Lung microvascular endothelial cell (primary cell): ENCODE measurements at places on chromosomes 12 and 14.

DNA sequence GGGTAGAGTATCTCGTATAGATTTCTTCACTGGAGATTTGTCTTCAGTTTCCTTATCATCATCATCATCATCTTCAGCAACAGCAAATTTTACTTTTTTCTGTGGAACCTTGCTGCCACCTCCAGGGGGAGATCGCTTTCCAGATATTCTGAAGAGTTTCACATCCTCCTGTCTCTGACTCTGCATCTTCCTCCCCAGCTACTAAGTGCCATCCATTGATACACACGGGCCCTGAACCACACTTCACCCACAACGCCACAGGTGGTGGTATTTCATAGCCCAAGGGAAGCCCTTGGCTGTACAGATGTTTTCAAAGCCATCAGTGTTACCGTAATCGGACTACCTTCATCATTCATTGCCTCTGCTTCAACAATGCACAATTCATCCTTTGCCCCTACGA lies 82.2 kb downstream of the PPP2R5C start:
- no peak for DNase-seq

DNA sequence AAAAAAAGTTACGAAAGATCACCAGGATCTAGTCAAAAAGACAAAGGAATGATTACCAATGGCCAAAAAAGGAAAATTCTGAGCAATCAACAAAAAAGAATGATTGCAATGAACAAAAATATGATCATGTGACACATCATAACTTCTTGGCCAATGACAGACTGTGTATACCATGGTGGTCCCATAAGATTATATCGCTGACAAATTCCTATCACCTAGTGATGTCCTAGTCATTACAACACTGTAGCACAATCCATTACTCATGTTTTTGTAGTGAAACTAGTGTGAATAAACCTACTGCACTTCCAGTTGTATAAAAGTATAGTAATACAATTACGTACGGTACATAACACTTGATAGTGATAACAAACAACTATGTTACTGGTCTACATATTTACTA lies 12.3 kb downstream of the SEL1L start:
- no peak for DNase-seq

GRCh38 chr14:72603639-72604038 lies 290.3 kb downstream of the DPF3 start:
- no peak for DNase-seq

DNA sequence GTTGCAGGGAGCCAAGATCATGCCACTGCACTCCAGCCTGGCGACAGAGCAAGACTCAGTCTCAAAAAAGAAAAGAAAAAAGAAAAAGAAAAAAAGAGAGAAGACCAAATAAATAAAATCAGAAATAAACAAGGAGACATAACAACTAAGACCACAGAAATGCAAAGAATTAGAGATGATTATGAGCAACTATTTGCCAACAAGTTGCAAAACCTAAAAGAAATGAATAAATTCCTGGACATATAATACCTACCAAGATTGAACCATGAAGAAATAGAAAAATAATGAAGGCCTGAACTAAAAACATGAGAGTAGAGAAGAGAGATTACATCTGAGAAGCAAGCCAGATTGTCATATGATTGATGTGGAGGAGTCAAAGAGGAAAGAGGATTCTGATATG lies 17.6 kb upstream of the EPS8 start:
- DNase-seq: no peak
